ENCODE measurements at places on chromosomes 7 and 10.
A peak's percentile ranks its signal among the peaks of the same experiment; 100 is the strongest.

- no peak for DNase-seq
Measured at GRCh38 chr7:128937647-128938543, at the start of gene IRF5. Gene IRF5 (plus strand): TSS chr7:128937927. CDS start chr7:128942082, 4,155 bp downstream.

DNA sequence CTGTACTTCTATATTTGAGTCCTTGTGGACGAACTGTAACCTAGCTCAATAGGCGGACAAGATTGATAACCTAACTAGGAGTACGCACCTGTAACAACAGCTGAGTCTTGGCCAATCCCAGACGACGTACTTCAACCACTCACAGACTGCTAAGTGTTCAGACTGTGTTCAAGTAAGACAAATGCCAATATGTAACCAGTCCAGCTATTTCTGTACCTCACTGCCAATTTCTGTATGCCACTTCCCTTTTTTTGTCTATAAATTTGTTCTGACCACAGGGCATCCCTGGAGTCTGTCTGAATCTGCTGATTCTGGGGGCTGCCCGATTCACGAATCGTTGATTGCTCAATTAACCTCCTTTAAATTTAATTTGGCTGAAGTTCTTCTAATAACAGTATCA lies 32.2 kb downstream of the HACD1 start:
- no peak for DNase-seq

DNA sequence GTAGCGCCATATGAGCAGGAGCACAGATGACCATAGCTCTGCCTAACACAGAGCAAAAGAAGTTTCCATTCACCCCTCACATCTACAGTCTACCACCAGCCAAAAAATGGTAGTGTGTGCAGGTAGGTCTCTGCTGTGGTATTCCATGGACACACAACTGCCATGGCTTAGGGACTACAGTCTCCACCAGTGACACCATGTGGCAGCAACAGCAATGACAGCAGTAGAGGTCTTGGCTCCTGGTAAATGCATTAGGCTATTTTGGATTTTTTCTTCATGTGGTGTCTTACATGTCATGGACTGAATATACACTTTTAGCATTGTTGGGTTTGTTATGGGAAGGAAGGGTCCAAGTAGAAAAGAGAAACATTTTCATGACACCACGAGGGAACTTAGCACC lies 70.1 kb upstream of the CABCOCO1 start:
- no peak for DNase-seq

GRCh38 chr10:12803776-12804175 lies 197.7 kb downstream of the CCDC3 start:
- DNase-seq, result no peak

- DNase-seq, result no peak
Measured at GRCh38 chr7:112410092-112410491, 40.2 kb upstream of the IFRD1 start.

GRCh38 chr10:49664842-49665355 lies 14.6 kb upstream of the C10orf53 start:
- DNase-seq, result no peak

GRCh38 chr10:129280908-129281586 lies 186.0 kb upstream of the MGMT start:
- DNase-seq, result no peak

GRCh38 chr7:128035712-128036111 lies 4.5 kb upstream of the LRRC4 start:
- DNase-seq, result no peak

DNA sequence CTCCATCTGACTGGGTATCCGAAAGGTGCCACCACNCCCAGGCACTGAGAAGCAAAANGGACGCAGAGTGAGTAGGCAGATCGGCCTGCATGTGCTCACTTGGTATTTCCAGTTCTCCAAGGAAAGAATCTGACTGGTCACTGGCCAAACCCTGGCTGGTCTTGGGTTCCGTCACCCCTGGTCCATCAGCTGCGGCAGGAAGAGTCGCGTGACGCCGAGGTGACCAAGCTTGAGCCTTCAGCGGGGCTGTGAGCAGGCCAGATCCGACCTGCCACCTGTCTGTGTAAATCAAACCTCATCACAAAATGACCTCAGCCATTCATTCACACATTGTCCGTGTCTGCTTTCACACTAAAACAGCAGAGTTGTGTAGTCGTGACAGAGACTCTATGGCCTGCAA lies 28.8 kb upstream of the CHST15 start:
- DNase-seq, result no peak

DNA sequence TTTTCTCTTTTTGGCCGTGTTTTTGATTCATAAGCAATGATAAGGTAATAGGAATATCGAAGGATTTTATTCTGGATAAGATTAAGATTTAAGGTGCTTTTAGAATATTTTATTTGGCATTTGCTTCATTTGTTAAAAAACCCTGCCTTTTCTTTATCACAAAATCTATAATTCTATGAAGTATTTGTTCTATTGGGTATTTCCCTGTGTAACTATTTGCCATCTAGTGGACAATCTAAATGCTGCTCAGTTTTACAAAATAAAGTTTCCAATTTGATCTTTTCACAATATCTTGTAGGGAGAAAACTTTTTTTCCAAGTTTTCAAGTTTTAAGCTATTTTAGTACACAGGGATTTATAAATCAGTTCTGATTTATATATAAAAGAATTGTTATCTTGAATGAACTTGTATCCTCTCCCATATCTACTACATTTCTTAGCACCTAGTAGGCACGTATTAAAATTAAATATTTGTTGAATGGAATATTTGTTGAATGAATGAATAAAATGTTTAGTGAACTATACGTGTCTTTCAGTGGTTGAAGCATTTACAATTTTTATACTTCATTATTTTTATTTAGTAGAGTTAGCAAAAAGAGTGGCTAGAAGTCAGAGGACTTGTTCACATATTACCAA lies 26.5 kb downstream of the ANKRD7 start:
- no peak for DNase-seq

- no peak for DNase-seq
Measured at GRCh38 chr7:82562716-82563404, 119.3 kb upstream of the CACNA2D1 start.

DNA sequence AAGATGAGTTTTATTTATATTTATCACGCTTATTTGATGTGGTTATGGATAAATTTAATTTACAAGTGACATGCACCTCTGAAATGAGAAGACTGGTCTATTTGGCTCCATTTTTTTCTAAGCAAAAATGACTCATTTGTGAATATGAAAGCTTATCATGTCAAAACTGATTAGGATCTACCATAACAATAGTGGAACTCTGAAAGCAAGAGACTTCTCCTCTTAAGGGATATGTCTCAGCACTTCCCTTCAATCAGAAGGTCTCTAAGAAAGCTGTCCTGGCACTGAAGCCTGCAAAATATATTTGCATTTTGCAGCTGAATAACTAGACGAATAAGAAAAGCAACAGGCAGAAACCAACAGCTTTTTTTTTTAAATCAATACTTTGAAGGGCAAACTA lies 12.7 kb downstream of the FAS start:
- DNase-seq, result no peak

DNA sequence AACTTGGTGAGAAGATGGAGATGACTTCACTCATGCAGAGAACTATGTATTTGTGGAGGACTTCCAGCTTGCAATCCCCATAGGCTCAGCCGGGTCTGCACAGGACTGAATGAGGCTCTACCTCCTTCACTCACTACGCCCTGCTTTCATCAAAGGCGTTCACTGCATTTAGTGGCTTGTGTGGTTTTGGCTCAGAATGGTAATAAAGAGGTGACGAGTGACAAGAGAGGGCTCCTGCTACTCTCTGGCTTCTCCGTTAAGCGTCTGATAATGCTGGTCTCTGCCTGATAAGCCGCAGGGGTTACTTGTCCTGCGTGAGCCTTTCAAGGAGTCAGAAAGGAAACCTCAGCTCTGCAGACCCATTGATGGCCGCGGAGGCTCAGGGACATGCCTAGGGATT lies 343.4 kb downstream of the PRPF18 start:
- DNase-seq, result no peak

GRCh38 chr10:24341371-24341770 lies 132.4 kb downstream of the KIAA1217 start:
- no peak for DNase-seq

GRCh38 chr7:150465414-150465813 lies 15.0 kb downstream of the GIMAP8 start:
- DNase-seq, result no peak

DNA sequence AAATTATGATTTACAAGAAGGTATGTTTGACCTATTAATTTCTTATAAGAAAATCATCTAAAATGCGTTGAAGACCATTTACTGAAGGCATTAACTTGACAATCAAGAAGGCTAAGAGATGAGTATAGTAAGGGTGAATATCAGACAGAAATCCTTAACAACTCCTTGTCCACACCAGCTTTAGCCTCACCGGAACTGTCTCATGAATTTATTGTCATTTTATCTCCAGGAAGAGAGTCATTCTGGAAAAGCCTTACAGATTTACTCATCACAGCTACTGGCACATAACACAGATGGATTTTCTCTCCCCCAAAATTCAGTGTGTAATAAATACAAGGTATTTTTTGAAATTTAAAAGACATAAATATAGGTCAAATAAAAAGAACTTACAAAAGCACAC lies 129.4 kb upstream of the LSM8 start:
- no peak for DNase-seq

GRCh38 chr7:91140286-91140685 lies 123.9 kb upstream of the FZD1 start:
- no peak for DNase-seq

DNA sequence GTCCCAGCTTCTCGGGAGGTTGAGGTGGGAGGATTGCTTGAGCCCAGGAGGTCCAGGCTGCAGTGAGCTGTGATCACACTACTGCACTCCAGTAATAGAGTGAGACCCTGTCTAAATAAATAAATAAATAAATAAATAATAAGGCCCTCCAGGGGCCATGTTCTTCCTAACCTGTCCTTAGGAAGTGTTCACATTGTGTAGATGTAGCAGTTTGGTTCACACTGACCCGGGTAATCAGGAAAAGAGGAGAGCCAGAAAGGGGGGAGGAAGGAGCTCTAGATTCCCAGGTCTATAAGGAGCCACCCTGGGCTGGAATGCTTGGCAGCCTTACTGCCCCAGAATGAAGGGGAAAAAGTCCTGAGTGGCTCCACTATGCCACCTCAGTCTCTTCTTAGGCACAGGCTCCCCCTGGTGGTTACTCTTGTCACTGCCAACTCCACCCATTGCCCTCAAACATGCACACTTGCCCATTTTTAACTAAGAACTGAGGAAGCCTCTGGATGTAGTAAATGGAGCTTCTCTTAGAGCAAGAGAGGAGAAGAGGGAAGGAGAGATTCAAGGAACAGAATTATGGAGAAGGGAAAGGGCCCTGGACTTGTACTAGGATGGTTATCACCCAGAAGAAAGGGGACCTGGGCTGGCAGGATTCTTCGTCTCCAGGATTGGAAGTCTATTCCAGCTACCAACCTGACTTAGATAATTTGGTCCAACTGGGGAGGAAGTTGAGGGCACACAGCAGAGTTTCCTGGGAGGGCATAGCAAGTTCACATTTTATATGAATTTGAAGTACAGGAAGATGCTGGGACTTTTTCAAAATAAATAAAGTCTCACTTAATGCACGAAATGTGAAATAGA lies 7.8 kb downstream of the HPS6 start:
- DNase-seq, result peak; percentile 72

DNA sequence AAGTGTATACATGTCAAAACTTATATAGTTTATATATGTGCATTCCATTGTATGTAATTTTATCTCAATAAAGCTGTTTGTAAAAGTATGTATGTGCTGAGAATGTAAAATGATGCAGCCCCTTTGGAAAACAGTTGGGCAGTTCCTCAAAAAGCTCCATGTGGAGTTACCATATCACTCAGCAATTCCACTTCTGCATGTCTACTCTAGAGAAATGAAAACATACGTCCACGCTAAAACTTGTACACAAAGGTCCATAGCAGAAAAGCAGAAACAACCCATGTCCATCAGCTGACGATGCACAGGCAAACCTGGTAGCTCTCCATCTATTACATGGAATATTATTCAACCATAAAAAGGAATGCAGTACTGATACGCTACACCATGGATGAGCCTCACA lies 8.3 kb upstream of the RGS10 start:
- no peak for DNase-seq

DNA sequence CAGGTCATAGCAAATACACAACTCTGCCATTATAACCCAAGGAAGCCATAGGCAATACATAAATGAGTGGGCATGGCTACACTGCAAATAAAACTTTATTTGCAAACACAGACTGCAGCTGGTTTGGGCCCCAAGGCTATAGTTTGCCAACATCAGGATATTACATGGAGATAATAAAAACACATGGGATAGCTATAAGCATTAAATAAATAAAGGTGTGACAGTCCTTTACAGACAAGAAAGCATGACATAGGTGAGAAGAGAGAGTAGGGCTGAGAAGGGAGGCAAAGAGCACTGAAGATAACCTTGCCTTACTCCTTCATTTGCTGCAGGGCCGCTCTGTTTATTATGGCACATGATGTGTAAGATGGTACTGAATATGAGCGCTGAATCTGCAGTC lies 135.1 kb upstream of the GHITM start:
- no peak for DNase-seq

GRCh38 chr10:72133517-72133916 lies 45.2 kb upstream of the SPOCK2 start:
- DNase-seq, result no peak

DNA sequence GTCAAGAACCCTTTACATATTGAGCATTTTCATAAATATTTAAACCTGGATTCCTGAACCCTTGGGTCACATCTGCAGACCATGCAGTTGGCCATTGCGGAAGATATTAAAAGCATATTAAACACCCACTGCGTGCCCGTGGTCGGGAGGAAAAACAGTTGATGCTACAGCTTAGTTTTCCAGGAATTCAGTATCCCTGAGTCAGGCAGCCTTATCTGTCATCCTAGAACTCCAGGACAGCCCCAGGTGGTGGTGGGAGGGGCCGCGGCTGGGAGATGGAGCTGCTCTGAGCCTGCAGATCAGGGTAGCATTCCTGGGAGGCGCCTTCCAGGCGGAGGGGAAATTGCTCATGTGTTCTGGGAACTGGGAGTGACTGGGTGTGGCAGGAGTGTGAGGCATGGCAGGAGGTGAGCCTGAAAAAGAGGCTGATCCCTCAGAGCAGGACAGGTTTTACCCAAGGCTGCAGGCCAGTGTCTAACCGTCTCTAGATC lies 222.9 kb upstream of the SH2B2 start:
- DNase-seq, result no peak

GRCh38 chr7:9071160-9071762 lies 637.9 kb downstream of the NXPH1 start:
- no peak for DNase-seq

GRCh38 chr7:29346231-29346978 lies 151.8 kb downstream of the CHN2 start:
- no peak for DNase-seq

- no peak for DNase-seq
Measured at GRCh38 chr10:128744092-128744491, 617.9 kb upstream of the MKI67 start.

- no peak for DNase-seq
Measured at GRCh38 chr7:147541261-147541660, 1049.3 kb upstream of the C7orf33 start.

DNA sequence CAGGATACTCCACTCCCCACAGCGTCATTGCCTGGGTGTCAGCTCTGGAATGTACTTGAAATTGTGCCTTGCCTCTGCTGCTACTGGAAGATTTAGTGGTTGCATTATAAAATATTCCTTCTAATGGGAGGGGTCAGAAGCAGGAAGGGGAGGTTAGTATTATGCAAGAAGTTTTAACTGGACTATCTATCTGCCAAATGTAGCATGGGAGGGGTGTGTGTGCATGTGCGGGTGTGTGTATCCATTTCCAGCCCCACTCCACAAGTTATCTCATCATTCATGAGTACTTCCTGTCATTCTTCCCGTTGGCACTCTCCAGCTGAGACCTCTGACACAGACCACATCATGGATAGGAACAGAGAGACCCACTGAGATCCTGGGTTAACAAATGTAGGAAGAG lies 13.4 kb downstream of the MBL2 start:
- DNase-seq, result no peak

All from stimulated activated CD4-positive, alpha-beta T cell treated with anti-CD3 and anti-CD28 coated beads, TNF-alpha, amount 100 ng/mL, for 4 hours (primary cell).